Effector memory CD4-positive, alpha-beta T cell (primary cell): ENCODE measurements at places on chromosomes 1 and 21.

DNA sequence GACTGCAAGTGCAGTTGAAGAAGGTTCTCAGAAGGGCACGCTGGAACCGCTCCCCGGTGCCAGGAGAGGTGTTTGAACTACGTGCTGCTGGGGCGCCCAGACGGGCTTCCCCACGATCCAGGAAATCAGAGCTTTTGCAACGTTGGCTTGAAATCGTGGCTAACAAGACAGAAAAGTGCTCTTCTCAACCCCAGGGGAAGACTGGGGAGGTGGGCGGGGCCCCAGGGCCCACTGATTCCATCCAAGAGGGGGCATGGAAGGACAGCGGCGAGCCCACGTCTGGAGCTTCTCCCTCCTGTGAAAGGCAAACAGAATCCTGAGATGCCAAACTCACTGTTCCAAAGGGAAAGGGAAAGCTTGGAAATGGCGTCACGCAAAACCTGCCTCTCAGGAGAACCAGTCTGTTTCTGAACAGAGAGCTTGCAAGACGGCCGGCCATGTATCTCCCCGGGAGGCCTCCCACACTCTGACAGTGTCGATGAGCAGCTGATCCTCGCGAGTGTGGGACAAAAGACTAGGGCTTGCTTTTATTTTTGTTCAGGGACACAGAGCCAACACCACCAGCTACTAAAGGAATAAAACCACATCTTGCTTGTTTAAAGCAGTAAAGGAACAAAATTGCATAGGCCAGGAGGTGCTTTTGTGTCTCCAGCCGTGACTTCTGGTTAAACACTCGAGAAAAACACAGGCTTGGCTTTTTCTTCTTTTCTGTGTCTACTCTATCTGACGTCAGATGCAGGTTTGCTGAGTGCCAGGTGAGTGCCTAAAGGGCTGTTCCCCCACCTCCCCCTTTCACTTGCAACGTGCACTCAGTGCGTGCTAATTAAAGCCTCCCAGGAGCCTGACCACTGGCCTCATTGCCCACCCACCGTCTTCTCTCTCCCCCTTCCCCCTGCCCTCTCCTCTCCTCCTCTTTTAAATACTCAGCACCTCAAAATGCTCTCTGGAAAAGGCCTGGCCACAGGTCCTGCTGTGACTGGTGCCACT lies 41.5 kb downstream of the LRRC3 start:
- DNase-seq: no peak

DNA sequence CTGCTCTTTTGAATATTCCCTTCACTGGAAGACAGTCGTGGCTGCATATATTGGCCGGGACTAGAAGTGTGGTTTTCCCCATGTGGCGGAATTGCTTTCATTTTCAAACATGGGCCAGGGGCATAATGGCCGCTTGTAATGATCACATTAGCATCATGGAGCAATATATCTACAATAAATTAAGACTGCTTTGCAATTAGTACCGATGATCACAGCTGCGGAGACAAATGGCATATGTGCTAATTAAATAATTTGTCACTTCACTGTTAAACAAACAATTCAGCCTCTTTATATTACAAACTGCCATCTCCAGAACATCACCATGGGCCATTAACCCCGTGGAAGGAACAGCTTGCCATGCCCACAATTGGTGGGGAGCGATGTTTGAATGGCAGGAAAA lies 68.2 kb upstream of the OLIG2 start:
- no peak for DNase-seq

DNA sequence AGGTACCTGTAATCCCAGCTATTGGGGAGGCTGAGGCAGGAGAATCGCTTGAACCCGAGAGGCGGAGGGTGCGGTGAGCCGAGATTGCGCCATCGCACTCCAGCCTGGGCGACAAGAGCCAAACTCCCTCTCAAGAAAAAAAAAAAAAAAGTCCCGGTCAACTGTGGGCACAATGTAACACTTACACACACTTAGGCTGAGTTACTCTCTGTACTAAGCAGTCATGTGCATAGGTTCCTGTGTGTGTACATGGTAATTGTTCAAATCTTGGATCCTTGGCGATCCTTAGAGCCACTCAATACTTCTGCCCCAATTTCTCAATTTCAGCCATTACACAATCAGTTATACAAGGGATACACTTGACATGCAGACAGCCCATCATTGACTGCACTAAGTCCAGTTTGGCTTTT lies 11.6 kb downstream of the SDCCAG8 start:
- DNase-seq: no peak

- no peak for DNase-seq
Observed at GRCh38 chr1:239999170-239999569, 92.5 kb upstream of the FMN2 start.

DNA sequence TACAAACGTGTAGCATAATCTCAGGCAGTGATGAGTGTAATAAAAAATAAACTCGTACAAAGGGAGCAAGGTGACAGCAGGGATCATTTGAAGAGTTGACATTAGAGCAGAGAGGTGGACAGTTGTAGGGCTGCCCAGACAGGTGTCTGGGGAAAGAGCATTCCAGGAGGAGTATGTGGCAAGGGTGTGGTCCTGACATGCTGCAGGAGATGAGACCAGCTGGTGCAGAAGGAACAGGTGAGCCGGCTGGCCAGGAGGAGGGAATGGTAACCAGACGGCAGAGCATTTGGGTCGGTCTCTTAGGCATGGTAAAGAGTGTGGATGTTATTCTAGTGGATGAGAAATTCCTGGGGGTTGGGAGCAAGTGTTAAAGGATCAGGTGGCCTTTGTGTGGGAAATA lies 306.3 kb downstream of the LMX1A start:
- DNase-seq: no peak

DNA sequence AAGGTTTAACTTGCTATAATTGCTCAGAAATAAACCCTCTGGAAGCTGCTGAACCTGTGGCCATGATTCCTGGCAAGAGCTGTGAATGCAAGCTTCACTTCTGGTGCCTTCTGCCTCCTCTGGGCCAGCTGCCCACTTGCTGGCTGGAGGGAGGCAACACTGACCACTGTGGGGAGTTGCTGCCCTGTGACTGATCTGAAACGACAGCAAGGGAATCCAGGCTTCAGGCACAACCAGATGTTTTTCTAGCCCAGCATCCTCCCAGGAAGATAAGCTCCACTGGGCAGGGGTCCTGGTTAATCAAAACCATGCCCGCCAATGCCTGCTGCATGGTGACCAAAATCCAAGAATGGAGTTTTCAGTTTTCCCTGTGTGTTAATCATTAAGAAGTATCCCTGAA lies 180.0 kb upstream of the HMGB4 start:
- DNase-seq: no peak

DNA sequence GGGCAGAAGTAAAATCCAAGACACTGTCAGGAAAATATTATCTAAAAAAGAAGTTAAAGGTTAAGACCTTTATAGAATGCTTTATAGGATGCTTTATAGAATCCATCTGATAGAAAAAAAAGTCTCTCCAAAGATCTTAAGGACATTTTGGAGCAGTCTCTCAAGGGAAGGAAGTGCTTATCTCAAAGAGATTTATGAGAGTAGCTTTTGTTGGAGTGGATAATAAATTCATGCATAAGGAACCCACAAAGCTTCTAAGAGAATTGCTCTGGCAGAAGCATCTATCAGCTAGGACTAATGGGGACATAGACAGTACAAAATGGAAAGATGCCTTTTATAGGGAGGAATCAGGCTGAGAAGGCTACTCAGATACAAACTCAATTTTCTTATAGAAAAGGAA lies 12.9 kb upstream of the CAP1 start:
- no peak for DNase-seq

- DNase-seq: no peak
Observed at GRCh38 chr1:192826791-192827546, 18.1 kb downstream of the RGS2 start.

- DNase-seq: no peak
Observed at GRCh38 chr21:39422527-39423241, 22.9 kb downstream of the LCA5L start.

DNA sequence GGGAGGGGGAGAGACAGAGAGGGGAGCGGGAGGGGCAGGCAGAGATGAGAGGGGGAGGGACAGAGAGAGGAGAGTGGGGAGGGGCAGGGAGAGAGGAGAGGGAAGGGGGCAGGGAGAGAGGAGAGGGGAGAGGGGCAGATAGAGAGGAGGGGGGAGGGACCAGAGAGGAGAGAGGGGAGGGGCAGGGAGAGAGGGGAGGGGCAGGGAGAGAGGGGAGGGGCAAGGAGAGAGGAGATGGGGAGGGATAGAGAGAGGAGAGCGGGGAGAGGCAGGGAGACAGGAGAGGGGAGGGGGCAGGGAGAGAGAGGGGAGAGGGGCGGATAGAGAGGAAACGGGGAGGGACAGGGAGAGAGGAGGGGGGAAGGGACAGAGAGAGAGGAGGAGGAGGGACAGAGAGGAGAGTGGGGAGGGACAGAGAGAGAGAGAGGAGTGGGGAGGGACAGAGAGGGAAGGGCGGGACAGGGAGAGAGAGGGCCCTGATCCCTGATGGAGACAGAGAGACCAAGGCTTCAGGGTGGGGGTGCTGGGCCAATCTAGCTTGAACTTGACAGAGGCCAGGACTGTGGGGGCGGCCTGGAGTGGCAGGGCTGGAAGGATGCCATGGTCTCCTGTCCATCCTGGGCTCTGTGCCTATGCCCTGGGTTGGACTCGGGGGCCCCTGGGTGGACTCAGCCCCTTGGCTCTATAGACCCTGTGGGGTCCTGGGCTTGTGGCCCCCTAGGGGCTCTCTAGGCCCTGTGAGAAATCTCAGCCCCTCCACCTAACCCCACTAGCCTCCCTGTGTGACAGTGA lies 43.6 kb downstream of the DMRTB1 start:
- DNase-seq: no peak

DNA sequence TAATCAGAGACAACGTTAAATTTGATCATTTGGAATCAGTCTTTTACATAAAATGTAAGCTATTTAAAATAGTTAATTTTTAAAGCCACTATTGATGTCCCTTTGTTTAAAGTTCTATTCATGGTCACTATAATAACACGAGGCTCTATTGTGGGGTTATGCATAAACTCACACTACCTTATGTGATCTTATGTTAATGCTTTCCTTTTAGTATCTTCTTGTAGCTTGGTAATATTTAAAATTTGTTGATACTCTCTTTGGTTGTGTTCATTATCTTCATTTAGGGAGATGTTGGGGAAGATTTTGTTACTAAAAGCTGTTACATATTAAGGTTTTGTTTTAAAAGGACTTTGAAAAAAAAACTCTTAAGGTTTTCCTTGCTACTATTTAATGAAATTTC lies 1.2 kb downstream of the B3GALT2 start:
- no peak for DNase-seq

- DNase-seq: no peak
Observed at GRCh38 chr1:115188680-115189395, 99.5 kb upstream of the TSPAN2 start.

- no peak for DNase-seq
Observed at GRCh38 chr1:157849229-157849875, 7.7 kb upstream of the CD5L start.

GRCh38 chr1:161082996-161083747 lies 6.2 kb downstream of the NECTIN4 start:
- DNase-seq: no peak

DNA sequence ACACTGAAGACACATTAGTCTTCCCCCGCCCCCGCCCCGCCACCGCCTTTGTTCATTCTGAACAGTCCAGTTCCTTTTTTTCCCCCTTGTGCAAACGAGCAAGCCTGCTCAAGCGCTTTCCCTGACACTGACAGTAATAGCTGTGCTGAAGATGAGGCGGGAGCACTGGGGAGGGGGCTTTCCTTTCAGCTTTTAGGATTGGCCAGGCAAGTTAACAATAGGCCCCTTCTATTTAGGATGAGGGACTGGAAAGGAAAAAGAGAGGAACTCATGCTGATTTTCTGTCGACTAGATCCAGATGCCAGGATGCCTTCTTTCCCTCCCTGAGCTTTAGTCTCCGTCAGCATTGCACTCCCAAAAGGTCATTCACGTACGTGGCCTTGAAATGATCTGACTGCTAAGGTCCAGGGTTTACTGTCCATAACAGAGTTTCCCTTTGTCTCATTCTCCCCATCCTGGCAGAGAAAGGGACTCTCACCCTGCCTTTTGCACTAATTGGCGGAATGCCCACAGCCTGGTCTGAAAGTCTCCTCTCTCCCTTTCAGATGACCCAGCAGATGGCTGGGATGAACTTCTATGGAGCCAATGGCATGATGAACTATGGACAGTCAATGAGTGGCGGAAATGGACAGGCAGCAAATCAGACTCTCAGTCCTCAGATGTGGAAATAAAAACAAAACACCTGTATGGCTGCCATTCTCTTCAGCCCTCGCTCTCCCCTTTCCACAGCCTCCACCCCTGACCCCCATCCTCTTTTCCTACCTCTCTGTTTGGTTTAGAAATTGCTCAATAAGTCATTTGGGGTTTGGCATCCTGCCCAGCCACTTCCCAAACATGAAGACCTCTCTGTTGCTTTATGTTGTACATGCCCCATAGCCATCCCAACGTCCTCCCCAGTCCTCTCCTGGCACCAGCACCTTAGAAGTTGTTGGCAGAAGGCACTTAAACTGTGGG lies 28.6 kb upstream of the ZFP69B start:
- no peak for DNase-seq

- DNase-seq: no peak
Observed at GRCh38 chr1:1917304-1917976, 1.6 kb downstream of the TMEM52 start.

- no peak for DNase-seq
Observed at GRCh38 chr1:1901641-1902294, 10.9 kb upstream of the GNB1 start.

GRCh38 chr21:33011462-33011861 lies 14.3 kb upstream of the OLIG2 start:
- DNase-seq: no peak

GRCh38 chr1:41427916-41428737 lies 56.4 kb downstream of the EDN2 start:
- DNase-seq: no peak

DNA sequence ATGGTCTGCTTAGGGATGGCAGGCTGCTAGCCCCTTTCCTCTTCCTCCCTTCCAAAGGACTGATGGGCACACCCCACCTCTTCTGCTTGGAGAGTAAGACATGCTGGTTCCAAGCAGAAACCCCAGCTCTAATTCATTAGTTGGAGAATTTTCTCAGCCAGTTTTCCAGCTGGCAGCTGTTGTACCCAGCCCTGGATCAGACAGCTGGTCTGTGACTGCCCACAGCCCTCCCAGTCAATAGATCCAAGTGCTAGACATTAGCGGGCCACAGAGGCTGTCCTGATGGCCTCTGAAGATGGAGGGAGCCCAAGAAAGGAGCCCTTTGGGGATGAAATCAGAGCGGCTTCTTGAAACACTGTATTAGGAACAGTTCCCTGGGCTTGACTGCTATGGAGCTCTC lies 35.8 kb downstream of the ACOT11 start:
- no peak for DNase-seq

GRCh38 chr1:88118176-88118845 lies 565.8 kb upstream of the PKN2 start:
- no peak for DNase-seq

GRCh38 chr21:42434884-42435283 lies 31.2 kb downstream of the UBASH3A start:
- DNase-seq: no peak

- no peak for DNase-seq
Observed at GRCh38 chr1:41217441-41217840, 24.7 kb downstream of the SCMH1 start.
